ENCODE measurements at places on chromosomes 12 and 14.

DNA sequence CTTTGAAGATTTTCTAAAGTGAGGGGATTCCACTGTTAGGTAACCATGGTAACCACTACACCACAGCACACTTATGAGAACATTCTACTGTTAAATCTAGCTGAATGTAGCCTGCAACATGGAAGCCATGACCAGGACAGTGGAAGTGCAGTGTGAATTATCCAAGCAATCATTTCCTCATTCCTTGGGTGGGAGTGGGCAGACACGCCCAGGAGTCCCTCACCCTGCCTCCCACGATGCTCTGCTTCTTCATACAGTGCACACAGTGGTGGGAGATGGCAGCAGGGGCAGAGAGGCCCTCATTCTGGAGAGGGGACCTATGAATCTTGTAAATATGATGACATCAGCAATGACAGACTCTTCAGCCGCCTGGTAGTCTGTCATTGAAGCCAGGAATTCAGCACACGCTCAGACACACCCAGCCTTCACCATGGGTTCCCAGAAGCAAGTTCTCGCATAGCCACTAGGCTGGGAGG is 70.1 kb upstream of the HOXC13 start:
- DNase-seq: no peak
- no peak overlapping the region for H3K4me3 ChIP-seq
- H3K36me3 ChIP-seq: no peaks in the 10 kb centered on the region
- H3K27me3 ChIP-seq: peaks cover 10% of the 10 kb centered on the region

GRCh38 chr12:116302166-116303058 is 24.9 kb upstream of the MED13L start:
- no peaks in the 10 kb centered on the region for H3K27me3 ChIP-seq
- peaks cover 25% of the 10 kb centered on the region for H3K4me1 ChIP-seq
- H3K4me3 ChIP-seq: no peak overlapping the region
- no peak overlapping the region for H3K27ac ChIP-seq
- no peaks in the 10 kb centered on the region for H3K36me3 ChIP-seq

GRCh38 chr14:104766863-104767633 is 14.1 kb downstream of the SIVA1 start:
- no peak for DNase-seq

GRCh38 chr12:24551163-24551786 is 397.6 kb downstream of the BCAT1 start:
- no peak for DNase-seq
- H3K27me3 ChIP-seq: no peaks in the 10 kb centered on the region
- no peak overlapping the region for H3K27ac ChIP-seq

- H3K27me3 ChIP-seq: no peaks in the 10 kb centered on the region
- peaks cover 56% of the 10 kb centered on the region for H3K4me1 ChIP-seq
- no peak for DNase-seq
- no peaks in the 10 kb centered on the region for H3K36me3 ChIP-seq
Measured at GRCh38 chr12:47903151-47903611, 1.6 kb downstream of the VDR start.

- peaks cover 3% of the 10 kb centered on the region for H3K4me1 ChIP-seq
- no peaks in the 10 kb centered on the region for H3K27me3 ChIP-seq
- H3K4me3 ChIP-seq: no peak overlapping the region
- no peaks in the 10 kb centered on the region for H3K36me3 ChIP-seq
- no peak for DNase-seq
Measured at GRCh38 chr12:80864046-80864735, 73.5 kb downstream of the LIN7A start.

GRCh38 chr12:41221491-41221890 is 33.4 kb downstream of the PDZRN4 start:
- no peaks in the 10 kb centered on the region for H3K4me1 ChIP-seq
- H3K4me3 ChIP-seq: no peak overlapping the region
- no peaks in the 10 kb centered on the region for H3K36me3 ChIP-seq
- H3K27ac ChIP-seq: no peak overlapping the region
- no peaks in the 10 kb centered on the region for H3K27me3 ChIP-seq

DNA sequence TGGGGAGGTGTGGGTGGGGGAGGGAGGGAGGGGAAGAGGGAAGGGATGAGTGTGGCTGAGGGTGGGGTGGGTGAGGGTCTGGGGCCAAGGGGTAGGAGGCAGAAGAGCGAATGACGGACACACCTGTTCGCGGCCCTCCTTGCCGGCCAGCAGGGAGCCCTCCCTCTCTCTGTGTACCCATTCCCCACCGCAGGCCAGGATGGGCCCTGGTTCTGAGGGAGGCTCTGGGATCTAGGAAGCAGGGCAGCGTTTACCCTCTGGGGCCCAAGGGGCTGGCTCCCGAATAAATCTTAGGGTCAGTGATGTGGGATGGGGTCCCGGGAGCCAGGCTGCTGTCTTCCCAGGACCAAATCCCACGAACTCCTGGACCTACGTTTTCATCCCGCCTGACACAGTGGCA is 46.0 kb upstream of the ESRRB start:
- no peak overlapping the region for H3K27ac ChIP-seq
- H3K27me3 ChIP-seq: peaks cover 38% of the 10 kb centered on the region
- H3K4me1 ChIP-seq: peaks cover 3% of the 10 kb centered on the region
- no peak for DNase-seq
- no peaks in the 10 kb centered on the region for H3K36me3 ChIP-seq
- H3K4me3 ChIP-seq: no peak overlapping the region

DNA sequence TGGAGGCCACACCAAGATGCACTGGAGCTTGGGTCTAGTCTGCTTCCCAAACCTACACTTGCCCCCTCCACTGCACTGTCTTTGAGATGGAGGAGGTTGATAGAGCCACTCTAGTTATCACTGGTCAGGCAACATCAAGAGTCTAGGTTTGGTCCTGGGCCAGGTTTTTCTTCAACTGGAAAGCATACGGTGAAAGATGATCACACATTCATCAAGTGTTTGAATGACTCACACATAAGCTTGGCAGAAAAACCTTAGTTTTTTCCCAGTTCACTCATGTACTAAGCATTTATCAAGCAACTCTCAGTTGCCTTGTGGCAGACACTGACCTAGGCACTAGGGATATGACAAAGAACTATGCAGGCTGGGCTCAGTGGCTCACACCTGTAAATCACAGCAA is 84.5 kb downstream of the PLEKHG3 start:
- H3K36me3 ChIP-seq: no peaks in the 10 kb centered on the region
- DNase-seq: no peak
- no peak overlapping the region for H3K4me3 ChIP-seq

GRCh38 chr12:124778411-124778810 is 85.3 kb downstream of the SCARB1 start:
- DNase-seq: no peak
- no peaks in the 10 kb centered on the region for H3K27me3 ChIP-seq
- H3K4me1 ChIP-seq: peaks cover 24% of the 10 kb centered on the region
- H3K36me3 ChIP-seq: no peaks in the 10 kb centered on the region
- H3K27ac ChIP-seq: no peak overlapping the region

DNA sequence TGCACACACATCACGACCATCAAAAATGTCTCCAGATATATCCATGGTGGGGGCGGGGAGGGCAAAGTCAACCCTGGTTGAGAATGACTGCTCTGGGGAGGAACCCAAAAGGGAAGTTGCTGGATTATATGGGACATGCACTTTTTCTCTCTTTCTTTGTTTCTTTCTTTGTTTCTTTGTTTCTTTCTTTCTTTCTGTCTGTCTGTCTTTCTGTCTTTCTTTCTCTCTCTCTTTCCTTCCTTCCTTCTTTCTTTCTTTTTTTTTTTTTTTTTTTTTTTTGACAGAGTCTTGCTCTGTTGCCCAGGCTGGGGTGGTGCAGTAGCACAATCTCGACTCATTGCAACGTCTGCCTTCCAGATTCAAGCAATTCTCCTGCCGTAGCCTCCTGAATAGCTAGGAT is 71.5 kb downstream of the TBX5 start:
- H3K36me3 ChIP-seq: no peaks in the 10 kb centered on the region
- H3K27ac ChIP-seq: no peak overlapping the region
- peaks cover 5% of the 10 kb centered on the region for H3K27me3 ChIP-seq
- H3K4me1 ChIP-seq: no peaks in the 10 kb centered on the region

DNA sequence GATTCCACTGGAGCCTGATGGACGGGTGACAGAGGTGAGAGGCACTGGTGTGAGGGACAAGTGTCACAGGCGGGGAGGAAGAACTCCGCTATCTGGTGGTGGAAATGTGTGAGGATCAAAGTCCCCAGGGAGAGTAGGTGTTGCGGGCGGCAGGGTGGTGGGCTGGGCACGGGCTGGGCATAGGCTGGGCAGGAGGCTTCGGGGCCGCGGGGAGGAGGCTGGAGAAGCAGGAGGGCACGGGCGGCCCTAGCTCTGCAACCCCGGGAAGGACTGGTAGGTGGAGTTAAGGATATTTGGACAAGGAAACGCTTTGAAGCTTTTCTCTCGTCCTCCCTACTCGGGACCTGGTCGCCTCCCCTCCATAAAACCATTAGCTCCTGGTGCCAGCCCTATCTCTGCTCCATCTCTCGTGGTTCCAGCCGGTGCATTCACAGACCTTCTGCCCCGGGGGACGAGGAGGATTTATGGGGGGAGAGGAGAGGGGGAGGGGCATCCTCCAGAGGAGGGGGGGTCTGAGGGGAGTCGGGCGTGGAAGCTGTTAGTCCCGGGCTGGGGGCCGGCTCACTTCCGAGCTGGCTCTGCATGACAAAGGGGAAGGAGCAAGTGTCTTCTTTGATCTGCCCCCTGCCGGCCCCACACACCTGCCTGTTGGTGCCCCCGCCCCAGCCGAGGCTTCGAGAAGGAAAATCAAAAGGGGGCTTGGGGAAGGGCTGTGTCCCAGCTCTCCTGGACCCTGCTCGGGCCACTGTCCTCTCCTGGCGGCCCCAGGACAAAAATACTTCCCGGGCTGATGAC is 504 bp downstream of the WNT5B start:
- H3K36me3 ChIP-seq: no peaks in the 10 kb centered on the region
- H3K4me3 ChIP-seq: peak overlapping the region; percentile 61
- no peaks in the 10 kb centered on the region for H3K27me3 ChIP-seq

DNA sequence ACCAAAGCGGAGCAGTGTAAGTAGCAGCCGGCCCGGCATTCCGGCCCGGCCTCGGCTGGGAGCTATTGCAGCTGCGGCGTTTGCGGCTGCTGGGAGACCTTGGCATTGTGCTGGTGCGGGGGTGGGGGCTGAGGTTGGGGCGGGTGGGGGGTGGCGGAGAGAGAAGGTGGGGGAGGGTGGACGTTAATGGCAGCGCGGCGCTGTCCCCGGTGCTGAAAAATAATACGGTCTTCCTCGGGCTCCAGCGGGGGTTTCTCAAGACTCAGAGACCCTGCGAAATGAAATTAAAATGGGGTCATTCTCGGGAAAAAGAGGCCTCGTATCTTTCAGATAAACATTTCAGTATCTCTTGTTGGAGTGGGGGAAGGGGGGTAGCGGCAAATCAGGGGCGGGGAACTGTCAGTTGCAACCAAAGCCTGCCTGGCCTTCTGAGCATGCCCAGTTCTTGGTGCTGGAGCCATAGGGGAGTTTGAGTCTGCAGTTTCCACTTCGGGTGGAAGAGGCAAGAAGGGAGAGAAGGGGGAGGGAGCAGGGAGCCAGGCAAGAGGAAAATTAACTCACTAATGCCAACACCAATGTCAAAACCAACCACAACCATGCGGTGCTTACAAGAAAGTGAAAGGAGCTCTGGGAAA is 414 bp downstream of the UNC79 start:
- no peak for DNase-seq
- H3K36me3 ChIP-seq: no peaks in the 10 kb centered on the region
- peak overlapping the region; percentile 2 for H3K4me3 ChIP-seq
- peaks cover 11% of the 10 kb centered on the region for H3K4me1 ChIP-seq
- H3K27ac ChIP-seq: no peak overlapping the region

DNA sequence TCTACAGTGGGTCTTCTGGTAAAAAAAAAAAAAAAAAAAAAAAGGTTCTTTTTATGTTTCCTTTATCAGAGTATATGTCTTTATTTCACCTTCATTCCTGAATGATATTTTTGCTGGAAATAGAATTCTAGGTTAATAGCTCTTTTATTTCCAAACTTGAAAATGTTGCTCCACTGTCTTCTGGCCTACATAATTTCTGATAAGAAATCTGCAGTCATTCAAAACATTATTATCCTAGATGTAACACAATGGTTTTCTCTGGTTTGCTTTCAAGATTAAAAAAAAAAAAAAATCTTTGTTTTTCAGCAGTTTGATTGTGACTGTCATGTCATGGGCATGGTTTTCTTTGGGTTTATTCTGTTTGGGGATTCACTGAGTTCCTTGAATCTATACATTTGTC is 19.5 kb downstream of the DCP1B start:
- H3K27me3 ChIP-seq: no peaks in the 10 kb centered on the region
- peaks cover 34% of the 10 kb centered on the region for H3K36me3 ChIP-seq
- no peak overlapping the region for H3K4me3 ChIP-seq
- H3K4me1 ChIP-seq: no peaks in the 10 kb centered on the region
- H3K27ac ChIP-seq: no peak overlapping the region

GRCh38 chr12:49665384-49665783 is 41.8 kb downstream of the FMNL3 start:
- H3K4me1 ChIP-seq: peaks cover 38% of the 10 kb centered on the region
- no peaks in the 10 kb centered on the region for H3K36me3 ChIP-seq
- H3K4me3 ChIP-seq: no peak overlapping the region
- no peak overlapping the region for H3K27ac ChIP-seq

DNA sequence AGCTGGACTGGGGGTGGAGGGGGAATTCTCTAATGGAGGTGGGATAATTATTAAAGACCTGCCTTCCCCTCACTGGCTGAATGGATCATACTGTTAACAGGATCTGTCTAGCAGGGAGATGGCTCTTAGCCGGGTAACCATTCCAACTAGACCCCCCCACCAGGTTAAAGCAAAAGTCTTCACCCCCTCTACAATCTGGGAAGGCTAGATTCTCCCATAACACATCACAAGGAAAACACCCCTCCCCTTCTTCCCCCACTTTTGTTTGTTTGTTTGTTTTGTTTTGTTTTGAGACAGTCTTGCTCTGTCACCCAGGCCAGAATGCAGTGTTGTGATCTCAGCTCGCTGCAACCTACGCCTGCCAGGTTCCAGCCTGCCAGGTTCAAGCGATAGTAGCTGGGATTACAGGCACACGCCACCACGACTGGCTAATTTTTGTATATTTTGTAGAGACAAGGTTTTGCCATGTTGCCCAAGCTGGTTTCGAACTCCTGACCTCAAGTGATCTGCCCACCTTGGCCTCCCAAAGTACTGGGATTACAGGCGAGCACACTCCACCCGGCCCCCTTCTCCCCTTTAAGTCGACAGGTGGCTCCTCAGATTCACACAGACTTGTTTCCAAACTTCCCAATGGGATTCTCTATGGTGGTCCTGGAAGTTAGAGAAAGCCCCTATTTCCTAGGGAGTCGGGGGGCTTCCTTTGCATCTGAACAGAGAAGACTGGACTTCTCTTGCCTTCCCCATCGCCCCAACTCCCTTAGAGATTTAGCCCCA is 3.5 kb upstream of the BAZ2A start:
- no peaks in the 10 kb centered on the region for H3K27me3 ChIP-seq
- peaks cover 71% of the 10 kb centered on the region for H3K4me1 ChIP-seq
- H3K36me3 ChIP-seq: peaks cover 12% of the 10 kb centered on the region
- H3K27ac ChIP-seq: peak overlapping the region; percentile 90
- peak overlapping the region; percentile 77 for H3K4me3 ChIP-seq

DNA sequence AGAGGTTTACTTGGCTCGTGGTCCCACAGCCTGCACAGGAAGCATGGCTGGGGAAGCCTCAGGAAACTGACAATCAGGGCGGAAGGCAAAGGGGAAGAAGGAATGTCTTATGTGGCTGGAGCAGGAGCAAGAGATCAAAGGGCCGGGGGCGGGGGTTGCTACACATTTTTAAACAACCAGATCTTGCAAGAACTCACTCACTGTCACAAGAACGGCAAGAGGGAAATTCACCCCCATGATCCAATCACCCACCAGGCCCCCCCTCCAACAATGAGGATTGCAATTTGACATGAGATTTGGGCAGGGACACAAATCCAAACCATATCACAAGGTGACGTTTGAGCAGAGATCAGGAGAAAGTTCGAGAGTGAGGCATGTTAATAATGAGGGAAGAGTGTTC is 163.7 kb upstream of the RPH3A start:
- H3K27me3 ChIP-seq: peaks cover 4% of the 10 kb centered on the region
- DNase-seq: no peak
- H3K27ac ChIP-seq: no peak overlapping the region
- H3K4me3 ChIP-seq: no peak overlapping the region
- no peaks in the 10 kb centered on the region for H3K36me3 ChIP-seq
- no peaks in the 10 kb centered on the region for H3K4me1 ChIP-seq

Measured in suprapubic skin (tissue), 4 donors.